ENCODE measurements at places on chromosomes 6 and 20.

- DNase-seq = no peak
Measured at GRCh38 chr6:154241581-154241980, 115.0 kb downstream of the IPCEF1 start.

DNA sequence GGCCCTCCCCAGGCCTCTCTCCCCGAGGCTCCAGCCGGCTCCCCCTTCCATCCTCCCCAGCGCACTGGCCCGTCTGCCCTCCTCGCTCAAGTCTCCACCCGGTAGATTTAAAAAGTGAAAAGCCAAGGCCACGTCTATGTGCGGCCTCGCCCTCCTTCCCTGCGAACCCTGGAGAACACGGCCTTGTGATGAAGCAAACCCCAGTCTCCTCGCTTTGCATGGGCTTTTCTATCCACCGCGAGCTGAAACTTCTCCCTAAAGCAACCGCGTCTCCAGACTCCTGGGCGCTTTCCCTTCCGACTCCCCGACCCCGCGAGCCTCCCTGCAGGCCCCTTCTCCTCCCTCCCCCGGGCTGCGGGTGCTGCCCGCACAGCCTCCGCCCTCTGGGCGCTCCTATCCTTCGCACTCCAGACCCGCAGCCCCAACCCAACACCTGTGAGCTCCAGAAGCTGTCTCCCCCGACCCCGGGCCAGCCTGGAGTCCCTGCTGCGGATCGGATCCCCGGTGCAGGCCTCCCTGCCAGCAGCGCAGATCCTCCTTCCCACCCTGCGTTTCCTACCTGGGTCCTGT is 265.2 kb upstream of the QKI start:
- no peak for DNase-seq

GRCh38 chr20:48724891-48725554 is 102.8 kb downstream of the PREX1 start:
- no peak for DNase-seq

GRCh38 chr6:106287215-106287614 is 38.3 kb downstream of the ATG5 start:
- no peak for DNase-seq

DNA sequence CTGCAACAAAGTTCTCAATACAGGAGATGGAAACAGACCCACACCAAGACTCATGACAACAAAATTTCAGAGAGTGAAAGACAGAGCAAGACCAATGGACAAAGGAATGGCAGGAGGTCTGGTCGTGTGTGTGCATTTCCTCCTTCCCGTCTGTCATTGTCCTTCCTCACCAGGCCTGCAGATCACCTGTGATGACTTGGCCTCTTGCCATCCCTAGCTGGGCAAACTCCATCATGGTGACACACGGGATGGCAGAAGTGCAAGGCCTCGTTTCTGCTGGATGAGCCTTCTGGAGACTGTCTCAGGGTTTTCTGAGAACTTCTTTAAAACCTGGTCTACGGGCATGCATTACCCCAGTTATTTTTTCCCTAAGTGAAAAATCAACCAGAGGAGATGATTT is 49.2 kb downstream of the RPP21 start:
- no peak for DNase-seq

- no peak for DNase-seq
Measured at GRCh38 chr20:62589150-62589498, 53.2 kb upstream of the SLCO4A1 start.

DNA sequence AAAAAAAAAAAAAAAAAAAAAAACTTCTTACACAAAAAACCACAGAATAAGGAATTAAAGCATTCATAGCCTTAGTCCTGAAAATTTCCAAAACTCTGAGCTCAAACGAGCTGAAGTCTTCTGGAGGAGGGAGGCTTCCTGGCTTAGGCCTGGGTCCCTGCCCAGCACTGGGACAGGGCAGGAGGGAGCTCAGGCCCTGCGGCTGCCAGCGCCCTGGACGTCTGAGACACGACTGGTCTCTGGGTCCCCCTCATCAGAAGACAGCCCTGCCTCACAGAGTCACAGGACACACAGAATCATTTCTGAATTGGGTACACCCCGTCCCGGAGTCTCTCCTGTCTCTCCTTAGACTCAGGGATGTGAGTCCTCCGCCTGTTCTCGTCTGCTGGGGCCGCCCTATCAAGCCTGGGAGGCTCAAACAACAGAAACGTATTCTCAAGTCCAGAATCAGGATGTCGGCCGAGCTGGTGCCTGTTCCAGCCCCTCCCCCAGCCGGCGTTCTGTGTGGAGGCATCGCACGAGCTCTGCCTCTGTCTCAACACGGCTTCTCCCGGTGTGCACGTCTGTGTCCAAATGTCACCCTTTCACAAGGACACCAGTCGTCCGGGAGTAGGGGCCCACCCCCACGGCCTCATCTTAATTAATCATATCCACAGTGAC is 39.4 kb downstream of the ZBTB46 start:
- peak; percentile 17 for DNase-seq

- no peak for DNase-seq
Measured at GRCh38 chr20:39277185-39277584, 315.0 kb downstream of the DHX35 start.

- no peak for DNase-seq
Measured at GRCh38 chr6:1312473-1313367, 822 bp downstream of the FOXQ1 start.

- DNase-seq = no peak
Measured at GRCh38 chr6:3794092-3794491, 42.6 kb upstream of the PXDC1 start.

- DNase-seq = no peak
Measured at GRCh38 chr6:72721346-72721745, 99.5 kb downstream of the KCNQ5 start.

DNA sequence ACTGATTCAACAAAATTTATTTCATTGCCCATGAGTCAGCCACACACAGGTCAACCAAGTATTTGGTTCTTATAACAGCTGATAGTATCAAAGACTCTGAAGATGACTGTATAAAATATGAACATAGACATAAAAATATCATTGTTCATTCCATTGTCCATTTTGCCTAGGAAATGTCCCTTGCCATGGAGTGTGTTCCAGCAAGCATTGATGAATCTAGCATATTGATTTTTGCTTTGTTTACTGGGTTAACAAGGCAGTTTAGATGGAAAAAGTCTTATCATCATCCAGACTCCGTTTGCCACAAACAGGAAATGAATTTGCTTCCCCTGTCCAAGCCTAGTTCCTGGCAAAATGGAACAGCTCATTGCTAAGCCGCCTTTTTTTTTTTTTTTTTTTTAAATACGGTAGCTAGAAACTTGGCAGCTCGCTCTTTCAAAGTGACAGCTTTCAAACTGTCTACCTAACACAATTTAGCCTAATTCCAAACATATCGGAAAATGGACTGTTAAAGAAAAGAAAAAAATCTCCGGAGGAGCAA is 7.5 kb downstream of the F13A1 start:
- no peak for DNase-seq

DNA sequence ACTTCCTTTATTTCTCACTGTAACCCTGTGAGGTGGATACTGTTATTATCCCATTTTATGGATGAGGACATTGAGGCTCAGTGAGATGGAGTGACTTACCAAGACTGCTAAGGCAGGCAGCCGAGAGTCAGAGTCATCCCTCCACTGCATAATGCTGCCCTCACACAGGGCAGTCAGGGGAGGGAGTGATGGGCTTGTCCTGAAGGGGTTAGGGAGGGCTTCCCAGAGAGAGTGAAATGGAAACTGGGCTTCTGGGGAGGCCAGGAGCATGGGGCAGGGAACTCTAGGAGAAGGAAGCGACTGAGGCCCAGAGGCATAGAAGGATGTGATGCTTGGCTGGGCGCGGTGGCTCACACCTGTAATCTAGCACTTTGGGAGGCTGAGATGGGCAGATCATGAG is 31.1 kb downstream of the TM9SF4 start:
- no peak for DNase-seq

GRCh38 chr20:36175016-36175415 is 20.5 kb downstream of the EPB41L1 start:
- DNase-seq = peak; percentile 23

DNA sequence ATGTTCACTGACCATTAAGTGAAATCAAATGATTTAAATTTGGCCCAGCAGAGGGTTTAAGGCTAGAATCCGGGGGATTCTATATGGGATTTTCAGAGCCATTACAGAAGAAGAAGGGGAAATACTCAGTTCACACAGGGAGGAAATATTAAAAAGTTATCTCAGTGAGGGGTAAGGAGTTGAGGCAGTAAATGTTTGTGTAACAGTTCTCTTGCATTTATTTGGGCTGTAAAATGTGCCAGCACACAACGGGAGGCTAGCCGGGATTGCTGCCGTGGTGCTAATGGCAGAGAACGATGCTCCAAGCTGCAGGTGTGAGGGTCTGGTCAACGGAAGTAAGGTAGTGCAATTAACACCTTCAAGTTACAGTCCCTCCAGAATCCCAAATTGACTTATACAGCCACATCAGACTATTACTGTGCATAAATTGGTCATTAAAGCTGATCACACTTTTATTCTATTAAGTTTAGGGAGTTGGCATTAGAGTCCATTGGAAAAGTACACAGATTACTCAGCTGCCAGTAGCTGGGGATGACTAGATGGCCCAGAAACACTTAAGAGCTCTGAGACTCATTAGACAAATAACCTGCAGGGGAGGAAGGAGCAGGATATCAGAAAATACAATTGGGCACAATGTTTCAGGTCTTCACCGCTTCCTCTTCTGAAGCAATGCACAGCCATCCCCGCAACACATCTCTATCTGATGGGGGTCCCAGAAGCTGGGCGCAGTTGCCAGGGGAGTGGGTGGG is 31.3 kb downstream of the PPP1R3G start:
- no peak for DNase-seq

GRCh38 chr6:40247516-40248115 is 313.4 kb upstream of the MOCS1 start:
- no peak for DNase-seq

DNA sequence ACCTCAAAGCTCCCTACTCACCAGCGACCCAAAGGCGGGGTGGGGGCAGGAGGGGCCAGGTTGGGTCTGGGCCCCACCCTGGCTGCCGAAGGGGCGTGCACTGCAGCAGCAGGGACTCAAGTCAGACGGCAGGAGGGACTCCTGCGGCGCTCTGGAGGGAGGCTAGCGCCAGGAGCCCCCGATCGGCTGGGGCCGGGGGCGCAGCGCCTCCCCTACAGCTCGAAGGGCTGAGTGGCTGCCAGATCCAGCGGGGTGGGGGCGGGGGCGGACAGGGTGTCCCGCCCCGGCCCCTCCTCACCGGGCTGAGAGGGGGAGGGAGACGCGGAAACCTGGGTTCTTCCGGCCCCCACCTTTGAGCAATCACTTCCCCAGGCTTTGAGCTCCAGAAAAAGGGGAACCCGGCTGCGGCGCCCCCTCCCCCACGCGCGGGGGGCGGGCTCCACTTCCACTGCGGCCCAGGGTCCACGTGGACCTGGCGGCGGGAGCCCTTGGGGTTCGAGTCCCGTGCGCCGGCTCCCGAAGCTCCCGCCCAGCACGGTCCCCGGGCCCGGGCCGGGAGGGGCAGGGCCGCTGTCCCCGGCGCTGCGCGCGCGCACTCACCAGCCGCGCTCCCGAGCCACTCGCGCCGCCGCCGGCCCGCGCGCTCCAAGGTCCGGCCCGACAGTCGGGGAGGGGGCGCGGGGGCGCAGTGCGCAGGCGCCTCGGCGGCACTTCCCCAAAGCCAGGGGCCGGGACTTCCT is at the start of gene RGS19:
Gene RGS19 (minus strand): TSS at position 246 of the 740 bp plus-strand sequence. CDS start 2,632 bp downstream, outside the sequence.
- peak; percentile 41 for DNase-seq

DNA sequence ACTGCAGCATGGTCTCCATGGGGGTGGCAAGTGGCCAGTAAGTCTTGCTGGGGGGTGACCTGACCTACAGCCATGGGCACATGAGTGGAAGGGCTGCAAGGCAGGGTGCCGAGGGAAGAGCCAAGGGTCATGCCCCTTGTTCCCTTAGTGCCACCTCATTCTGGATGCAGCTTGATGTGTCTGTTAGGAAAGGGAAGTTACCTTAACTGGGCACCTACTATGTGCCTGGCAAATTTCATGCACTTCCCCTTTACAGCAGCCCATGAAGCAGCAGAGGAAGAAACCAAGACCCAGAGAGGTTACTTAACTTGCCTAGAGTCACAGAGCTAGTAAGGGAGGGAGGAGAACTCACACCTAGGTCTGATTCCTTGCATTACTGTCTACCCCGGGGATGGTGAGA is 174.0 kb downstream of the MRPL14 start:
- no peak for DNase-seq

- DNase-seq = no peak
Measured at GRCh38 chr6:12336121-12336971, 46.2 kb downstream of the EDN1 start.

GRCh38 chr6:74177506-74177905 is 481.5 kb downstream of the CD109 start:
- DNase-seq = no peak

DNA sequence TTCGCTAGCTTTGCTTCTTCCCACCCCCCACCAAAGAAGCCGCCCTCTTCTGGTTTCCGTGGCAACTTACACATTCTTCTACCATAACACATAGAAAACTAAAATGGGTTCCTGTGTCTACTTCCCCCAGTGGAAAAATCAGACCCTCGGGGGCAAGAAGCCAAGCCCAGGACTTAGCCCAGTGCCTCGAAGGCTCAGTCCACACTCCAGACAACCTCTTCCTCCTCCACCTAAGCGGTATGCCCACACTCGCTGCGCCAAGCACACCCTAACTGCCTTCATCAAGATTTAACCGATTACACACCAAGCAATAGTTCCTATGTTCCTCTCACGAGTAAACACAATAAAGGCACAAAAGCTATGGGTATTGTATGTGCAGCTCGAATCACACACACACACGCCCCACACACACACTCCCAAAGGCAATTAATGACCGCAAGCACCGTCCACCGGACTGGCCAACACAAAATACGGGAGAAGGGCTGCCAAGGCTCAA is 537 bp downstream of the PPIL4 start:
- peak; percentile 77 for DNase-seq

DNA sequence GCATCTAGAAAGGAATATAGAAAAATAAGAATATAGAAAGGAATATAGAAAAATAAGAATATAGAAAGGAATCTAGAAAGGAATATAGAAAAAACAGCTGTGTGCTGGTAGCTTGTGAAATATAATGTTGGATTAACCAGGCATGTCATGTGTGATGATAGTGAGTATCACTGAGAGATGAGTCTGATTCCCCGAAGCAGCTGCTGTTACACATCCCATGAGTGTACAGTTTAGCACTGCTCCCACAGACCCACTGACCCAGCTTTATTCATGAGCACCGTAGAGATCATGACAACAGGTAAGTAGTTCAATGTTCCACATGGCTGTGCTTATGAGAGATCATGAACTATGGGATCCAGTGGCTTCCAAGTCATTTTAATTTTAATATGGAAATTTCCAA is 64.8 kb downstream of the SLC22A3 start:
- no peak for DNase-seq

- peak; percentile 72 for DNase-seq
Measured at GRCh38 chr6:140566781-140567277, 1192.4 kb upstream of the CITED2 start.

DNA sequence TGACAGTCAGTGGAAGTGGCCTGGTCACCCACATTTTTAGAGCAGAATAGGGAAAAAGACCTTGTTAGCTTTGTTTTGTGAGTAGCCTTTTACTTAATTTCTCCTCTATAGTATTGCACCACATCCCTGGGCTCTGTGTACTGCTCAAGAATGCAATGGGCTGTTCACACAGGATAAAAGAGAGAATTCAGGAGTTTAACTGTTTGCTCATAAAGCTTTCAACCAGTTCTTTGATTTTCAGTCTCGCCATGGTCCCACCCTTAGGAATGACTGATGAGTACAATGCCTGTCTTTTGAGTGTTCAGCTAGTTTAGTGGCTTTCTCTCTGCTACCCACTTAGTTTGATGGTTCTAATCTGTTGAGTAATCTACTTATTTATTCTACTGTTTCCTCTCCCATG is 129.7 kb downstream of the PLG start:
- no peak for DNase-seq
